ENCODE measurements at places on chromosomes 1 and 21. TPM values are rescaled to one million over a fixed set of nuclear protein-coding genes. Genes with fewer than 3 reads are reported as not detected.
A peak's percentile ranks its signal among the peaks of the same experiment; 100 is the strongest.

Gene CENPL
- 8.0 TPM for total RNA-seq

DNA sequence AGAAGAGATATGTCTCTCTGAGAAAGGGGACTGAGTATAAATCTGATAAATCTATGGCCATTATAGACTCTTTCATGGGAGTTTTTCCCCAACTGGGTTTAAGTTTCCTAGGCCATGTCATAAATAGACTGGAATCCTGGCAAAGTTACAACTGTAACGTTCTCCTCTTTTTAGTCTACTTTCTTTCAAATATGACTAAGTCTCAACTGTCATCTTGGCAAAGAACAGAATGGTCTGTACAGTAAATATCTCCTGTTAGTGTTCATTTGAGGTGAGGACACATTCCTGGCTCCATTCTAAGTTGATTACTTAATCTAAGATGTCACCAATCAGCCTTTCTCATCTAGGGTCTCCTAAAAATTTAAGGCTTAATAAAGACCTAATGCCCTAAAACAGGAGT lies 300.5 kb downstream of the BRINP2 start:
- H3K36me3 ChIP-seq = no peaks in the 10 kb centered on the region
- no peak overlapping the region for H3K4me3 ChIP-seq
- no peak for DNase-seq
- H3K27me3 ChIP-seq = no peaks in the 10 kb centered on the region
- H3K4me1 ChIP-seq = no peaks in the 10 kb centered on the region
- no peak overlapping the region for H3K27ac ChIP-seq

GRCh38 chr1:242691610-242691945 lies 167.1 kb upstream of the PLD5 start:
- DNase-seq = no peak
- no peaks in the 10 kb centered on the region for H3K27me3 ChIP-seq
- no peak overlapping the region for H3K4me3 ChIP-seq
- H3K4me1 ChIP-seq = no peaks in the 10 kb centered on the region

Gene PLA2G2F
- not detected for total RNA-seq

Gene GNAI3
- 10.1 TPM for total RNA-seq

DNA sequence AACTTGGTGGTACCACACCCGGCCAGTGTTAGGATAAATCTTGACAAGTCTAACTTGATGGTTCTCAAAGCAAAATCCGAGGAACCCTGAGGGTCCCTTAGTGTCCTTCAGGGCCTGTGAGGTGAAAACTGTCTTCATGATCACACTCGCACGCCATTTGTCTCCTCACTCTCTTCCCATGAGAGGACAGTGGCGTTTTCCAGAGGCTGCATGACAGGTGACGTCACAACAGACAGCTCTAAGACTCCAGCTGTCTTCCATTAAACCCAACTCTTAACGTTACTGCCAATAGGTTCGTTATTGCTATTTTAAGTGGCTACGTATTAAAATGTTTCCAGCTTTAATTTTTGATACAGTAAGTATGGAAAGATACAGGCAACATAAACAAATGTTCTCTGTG lies 13.8 kb downstream of the CFAP74 start:
- no peaks in the 10 kb centered on the region for H3K36me3 ChIP-seq
- no peak overlapping the region for H3K4me3 ChIP-seq
- peak overlapping the region; percentile 75 for H3K27ac ChIP-seq
- DNase-seq = no peak
- no peaks in the 10 kb centered on the region for H3K27me3 ChIP-seq

GRCh38 chr1:88221411-88221810 lies 462.7 kb upstream of the PKN2 start:
- DNase-seq = no peak
- no peaks in the 10 kb centered on the region for H3K36me3 ChIP-seq
- H3K27me3 ChIP-seq = no peaks in the 10 kb centered on the region
- H3K27ac ChIP-seq = no peak overlapping the region

Gene CD1B
- total RNA-seq = not detected

GRCh38 chr1:197462539-197462938 lies 194.5 kb downstream of the CRB1 start:
- H3K27me3 ChIP-seq = no peaks in the 10 kb centered on the region
- H3K36me3 ChIP-seq = no peaks in the 10 kb centered on the region
- no peak overlapping the region for H3K27ac ChIP-seq
- no peaks in the 10 kb centered on the region for H3K4me1 ChIP-seq

Gene BLACAT1
- total RNA-seq = 2.3 TPM

- H3K27me3 ChIP-seq = no peaks in the 10 kb centered on the region
- no peaks in the 10 kb centered on the region for H3K36me3 ChIP-seq
- no peak overlapping the region for H3K27ac ChIP-seq
- no peaks in the 10 kb centered on the region for H3K4me1 ChIP-seq
Measured at GRCh38 chr1:248268178-248268577, 9.6 kb downstream of the OR2T33 start.

Gene KRTAP19-1
- total RNA-seq = not detected

DNA sequence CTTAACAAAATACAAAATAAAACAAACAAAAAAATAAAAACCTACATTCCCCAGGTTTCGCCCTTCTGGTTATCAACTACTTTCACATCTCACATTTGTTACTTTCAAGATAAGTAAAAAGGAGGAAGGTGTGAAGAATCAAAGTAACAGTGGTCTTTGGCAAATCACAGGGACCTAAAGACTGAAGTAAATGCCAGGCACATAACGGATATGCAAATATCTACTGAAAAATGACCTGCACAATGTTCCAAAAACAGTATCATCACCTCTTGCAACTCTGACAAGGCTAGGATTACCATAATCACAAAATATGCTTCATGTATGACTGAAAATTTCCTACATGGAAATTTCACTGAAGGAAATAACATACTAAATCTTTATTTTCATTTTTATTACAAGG lies 29.3 kb downstream of the COP1 start:
- DNase-seq = no peak
- no peaks in the 10 kb centered on the region for H3K36me3 ChIP-seq
- H3K27me3 ChIP-seq = no peaks in the 10 kb centered on the region

Gene CAPN9
- not detected for total RNA-seq

DNA sequence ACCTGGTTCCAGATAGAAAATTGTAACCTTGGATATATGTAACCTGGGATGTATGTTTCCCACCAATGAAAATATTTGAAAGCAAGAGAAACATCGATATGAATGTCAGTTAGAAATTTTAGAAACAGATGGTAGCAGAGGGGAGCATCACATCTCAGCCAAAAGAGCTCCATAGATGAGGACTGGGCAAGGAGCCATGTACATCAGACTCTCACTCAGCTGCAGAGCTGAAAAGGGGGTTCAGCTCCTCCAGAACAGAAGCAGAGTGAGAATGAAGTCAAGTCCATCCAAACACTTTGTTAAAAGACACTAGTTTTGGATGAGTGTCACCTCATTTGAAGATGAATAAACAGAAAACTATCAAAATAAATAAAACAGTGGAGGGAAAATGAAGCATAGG lies 202.4 kb downstream of the HMCN1 start:
- H3K36me3 ChIP-seq = no peaks in the 10 kb centered on the region
- no peaks in the 10 kb centered on the region for H3K27me3 ChIP-seq
- no peak overlapping the region for H3K27ac ChIP-seq

Gene EPS8L3
- total RNA-seq = 0.19 TPM

Gene MROH7
- total RNA-seq = 0.82 TPM

DNA sequence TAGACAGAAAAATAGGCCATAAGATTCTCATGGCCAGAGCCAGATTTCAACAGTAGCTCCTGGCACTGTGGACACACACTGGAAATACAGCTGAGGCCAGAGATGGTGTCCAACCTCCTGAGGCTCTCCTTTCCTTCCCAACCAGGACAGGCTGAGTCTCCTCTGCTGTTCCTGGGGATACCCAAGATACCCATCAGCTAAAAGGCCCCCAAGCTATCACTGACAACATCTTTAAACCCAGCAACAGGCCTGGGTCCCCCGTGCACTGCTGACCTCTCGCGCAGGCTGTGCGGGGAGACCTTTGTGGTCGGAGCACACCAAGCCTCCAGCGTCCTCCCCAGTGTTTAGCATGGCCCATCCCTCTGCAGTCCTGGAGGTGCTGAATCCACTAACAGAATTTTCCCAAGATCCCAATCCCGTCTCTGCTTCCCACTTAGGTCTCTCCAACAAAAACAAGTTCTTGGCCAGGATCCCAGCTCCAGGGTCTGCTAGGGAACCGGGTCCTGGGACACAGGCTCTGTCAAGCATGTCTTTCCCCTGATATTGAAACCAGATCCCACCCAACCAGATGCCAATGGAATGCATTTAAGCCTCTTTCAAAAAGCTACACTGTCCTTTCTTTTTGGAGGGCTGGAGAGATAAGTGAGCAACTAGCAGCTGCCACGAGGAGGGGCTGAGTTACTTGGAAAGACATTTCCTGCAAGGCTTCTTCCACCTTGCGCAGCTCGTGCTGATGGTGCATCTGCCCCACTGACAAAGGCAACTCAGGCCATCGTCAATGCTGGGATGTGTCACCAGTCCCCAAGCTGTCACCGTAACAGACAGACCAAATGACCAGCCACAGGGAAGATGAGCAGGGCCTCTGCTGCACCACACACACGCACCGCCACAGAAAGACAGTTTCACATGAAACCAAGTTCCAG lies 73.2 kb downstream of the BCAR3 start:
- no peaks in the 10 kb centered on the region for H3K27me3 ChIP-seq
- no peak overlapping the region for H3K4me3 ChIP-seq
- DNase-seq = no peak
- peaks cover 9% of the 10 kb centered on the region for H3K4me1 ChIP-seq

Gene SYCP1
- total RNA-seq = not detected

Gene GPX7
- total RNA-seq = 1.8 TPM

DNA sequence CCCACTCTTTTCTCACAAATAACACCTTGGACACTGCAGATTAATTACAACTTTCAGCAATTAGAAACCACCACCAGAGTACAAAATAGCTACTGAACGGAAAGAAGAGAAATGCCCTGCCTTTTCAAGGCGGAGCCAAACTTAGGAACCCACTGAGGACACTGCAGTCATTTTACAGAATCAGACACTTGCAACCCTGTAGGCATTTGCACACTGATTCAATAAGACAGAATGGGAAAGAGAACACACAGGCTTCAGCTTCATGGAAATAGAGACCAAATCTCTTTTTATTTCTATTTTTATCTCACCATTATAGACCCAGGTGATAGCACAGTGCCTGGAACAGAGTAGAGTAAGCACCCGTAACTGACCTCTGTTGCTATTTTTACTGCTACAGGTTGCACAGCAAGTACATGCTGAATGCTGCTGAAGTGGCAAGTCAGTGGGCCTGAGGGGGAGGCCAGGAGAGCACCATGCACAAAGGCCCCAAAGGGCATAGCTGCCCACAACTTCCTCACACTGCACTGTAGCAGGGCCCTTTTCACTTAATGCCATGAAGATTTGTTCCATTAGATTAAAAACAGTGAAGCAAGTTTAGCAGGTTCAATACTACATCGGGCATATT lies 50.7 kb upstream of the EDARADD start:
- H3K27me3 ChIP-seq = no peaks in the 10 kb centered on the region
- DNase-seq = no peak
- no peak overlapping the region for H3K27ac ChIP-seq
- H3K4me1 ChIP-seq = no peaks in the 10 kb centered on the region
- H3K4me3 ChIP-seq = no peak overlapping the region

Gene AGMAT
- total RNA-seq = 1.7 TPM

Gene MAP1LC3C
- total RNA-seq = 0.85 TPM

Gene OR2L3
- not detected for total RNA-seq

DNA sequence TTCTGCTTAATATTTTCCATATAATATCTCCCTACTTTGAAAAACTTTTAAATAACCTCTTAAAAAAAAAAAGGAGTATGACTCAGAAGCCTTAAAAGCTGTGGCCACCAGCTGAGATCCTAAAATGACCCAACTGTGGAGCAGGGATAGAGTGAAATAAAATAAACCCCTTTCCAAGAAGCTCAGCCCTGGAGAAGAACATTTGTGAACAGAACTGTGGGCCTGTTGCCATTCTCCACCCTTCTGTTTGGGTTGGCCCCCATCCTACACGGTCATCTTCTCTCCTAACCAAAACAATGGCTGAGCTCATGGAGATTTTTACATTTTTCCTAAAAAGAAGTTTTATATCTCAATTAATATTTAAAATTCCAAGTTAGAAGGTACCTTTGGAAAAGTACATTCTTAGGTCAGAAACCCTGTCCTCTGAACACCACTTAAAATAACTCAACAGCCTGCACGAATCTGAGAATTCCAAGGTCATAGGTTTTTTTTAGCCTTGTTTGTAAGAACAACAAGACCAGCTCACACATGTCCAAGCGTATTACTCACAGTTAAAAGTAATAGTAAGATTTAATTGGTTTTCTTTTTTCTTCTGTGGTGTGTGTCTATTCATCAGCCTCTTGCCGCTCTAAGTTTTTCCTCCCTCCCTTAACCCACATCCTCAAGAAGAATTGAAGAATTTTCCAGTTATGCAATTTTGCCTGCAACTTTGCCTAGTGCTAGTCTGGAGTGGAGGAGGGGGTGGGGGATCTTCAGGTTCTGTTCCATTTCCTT lies 107.7 kb upstream of the ERRFI1 start:
- peaks cover 8% of the 10 kb centered on the region for H3K27me3 ChIP-seq
- peak overlapping the region; percentile 53 for H3K27ac ChIP-seq
- peak overlapping the region; percentile 22 for H3K4me3 ChIP-seq
- H3K4me1 ChIP-seq = peaks cover 8% of the 10 kb centered on the region
- H3K36me3 ChIP-seq = no peaks in the 10 kb centered on the region
- no peak for DNase-seq

Gene SORT1
- 43.0 TPM for total RNA-seq

- no peaks in the 10 kb centered on the region for H3K36me3 ChIP-seq
- no peaks in the 10 kb centered on the region for H3K27me3 ChIP-seq
- no peaks in the 10 kb centered on the region for H3K4me1 ChIP-seq
- H3K27ac ChIP-seq = no peak overlapping the region
Measured at GRCh38 chr21:46135782-46136395, 19.5 kb downstream of the FTCD start.

- H3K4me3 ChIP-seq = no peak overlapping the region
- no peaks in the 10 kb centered on the region for H3K4me1 ChIP-seq
- H3K36me3 ChIP-seq = no peaks in the 10 kb centered on the region
- DNase-seq = no peak
Measured at GRCh38 chr1:216502528-216503162, 79.4 kb upstream of the USH2A start.

Gene MGST3
- 64.7 TPM for total RNA-seq

DNA sequence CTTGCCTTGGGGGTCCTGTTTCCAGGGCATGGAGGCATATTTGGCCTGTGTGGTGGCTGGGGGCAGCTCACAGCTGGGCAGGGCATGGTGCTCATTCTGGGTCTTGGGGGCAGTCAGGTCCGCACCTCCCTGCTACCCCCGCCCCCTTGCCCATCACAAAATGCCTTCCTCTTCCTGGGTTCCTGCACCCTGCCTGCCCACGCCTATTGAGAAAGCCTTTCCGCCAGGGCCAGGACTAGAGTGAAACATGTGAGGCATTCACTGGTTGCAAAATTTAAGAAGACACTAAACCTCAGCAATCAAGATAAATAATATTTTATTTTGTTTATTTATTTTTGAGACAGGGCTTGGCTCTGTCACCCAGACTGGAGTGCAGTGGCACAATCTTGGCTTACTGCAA lies 19.7 kb downstream of the PTAFR start:
- H3K4me1 ChIP-seq = peaks cover 45% of the 10 kb centered on the region
- no peak for DNase-seq
- H3K36me3 ChIP-seq = no peaks in the 10 kb centered on the region
- no peak overlapping the region for H3K27ac ChIP-seq
- no peaks in the 10 kb centered on the region for H3K27me3 ChIP-seq
- no peak overlapping the region for H3K4me3 ChIP-seq

Gene NTNG1
- not detected for total RNA-seq

GRCh38 chr1:151680391-151680790 lies 36.2 kb downstream of the CELF3 start:
- no peak for DNase-seq
- H3K4me1 ChIP-seq = no peaks in the 10 kb centered on the region
- H3K4me3 ChIP-seq = no peak overlapping the region

- H3K36me3 ChIP-seq = peaks cover 16% of the 10 kb centered on the region
- H3K27me3 ChIP-seq = no peaks in the 10 kb centered on the region
- H3K4me1 ChIP-seq = peaks cover 5% of the 10 kb centered on the region
- no peak overlapping the region for H3K27ac ChIP-seq
- no peak overlapping the region for H3K4me3 ChIP-seq
- no peak for DNase-seq
Measured at GRCh38 chr1:28601696-28602095, 9.6 kb downstream of the RAB42 start.

Measured in esophagus squamous epithelium (tissue), 5 donors.